ENCODE measurements at places on chromosomes 4 and X.

GRCh38 chrX:44246826-44247225 is 96.6 kb downstream of the EFHC2 start:
- no peak for DNase-seq

DNA sequence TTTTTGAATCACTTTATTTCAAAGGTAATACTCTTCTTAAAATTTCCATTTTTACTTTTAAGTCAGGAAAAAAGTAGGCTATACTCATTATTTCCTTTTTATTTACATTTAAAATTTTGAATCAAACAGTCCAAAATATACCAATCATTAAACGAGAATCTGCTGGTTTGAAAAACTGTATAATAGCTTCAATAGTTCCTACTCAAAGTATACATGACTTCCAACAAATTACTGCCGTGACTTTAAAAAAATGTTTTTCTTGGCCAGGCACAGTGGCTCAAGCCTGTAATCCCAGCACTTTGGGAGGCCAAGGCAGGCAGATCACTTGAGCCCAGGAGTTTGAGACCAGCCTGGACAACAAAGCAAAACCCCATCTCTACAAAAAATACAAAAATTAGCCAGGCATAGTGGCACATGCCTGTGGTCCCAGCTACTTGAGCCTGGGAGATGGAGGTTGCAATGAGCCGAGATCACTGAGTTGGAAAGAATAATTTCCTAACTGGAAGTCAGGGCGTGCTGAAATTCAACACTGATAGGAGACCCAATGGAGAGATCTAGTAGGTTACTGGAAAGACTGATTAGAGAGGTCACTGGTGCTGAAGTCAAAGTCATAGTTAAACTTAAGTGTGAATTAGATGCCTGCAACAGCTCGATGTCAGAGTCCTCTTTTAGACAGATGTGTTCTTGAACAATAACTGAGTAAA is 9.0 kb downstream of the KLHL8 start:
- no peak for DNase-seq

GRCh38 chr4:41613386-41613785 is 75.4 kb downstream of the LIMCH1 start:
- DNase-seq, result no peak

DNA sequence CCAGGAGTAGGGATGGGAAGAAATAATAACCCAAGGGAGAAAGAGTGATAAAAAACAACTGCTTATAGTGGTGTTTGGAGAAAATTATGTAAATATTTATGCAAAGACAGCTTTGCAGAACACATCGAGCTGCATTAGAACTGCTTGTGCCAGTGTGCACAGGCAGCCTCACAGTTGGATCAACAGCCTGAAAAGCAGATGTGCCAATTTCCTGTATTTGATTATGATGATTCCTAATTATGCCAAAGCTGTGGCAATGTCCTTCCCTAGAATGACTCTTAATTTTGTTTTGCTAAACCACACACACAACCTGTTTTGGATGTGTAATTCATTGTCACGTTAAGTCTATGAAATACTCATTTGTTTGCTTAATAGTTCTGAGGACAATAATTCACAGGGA is 30.6 kb upstream of the ANTXR2 start:
- no peak for DNase-seq

DNA sequence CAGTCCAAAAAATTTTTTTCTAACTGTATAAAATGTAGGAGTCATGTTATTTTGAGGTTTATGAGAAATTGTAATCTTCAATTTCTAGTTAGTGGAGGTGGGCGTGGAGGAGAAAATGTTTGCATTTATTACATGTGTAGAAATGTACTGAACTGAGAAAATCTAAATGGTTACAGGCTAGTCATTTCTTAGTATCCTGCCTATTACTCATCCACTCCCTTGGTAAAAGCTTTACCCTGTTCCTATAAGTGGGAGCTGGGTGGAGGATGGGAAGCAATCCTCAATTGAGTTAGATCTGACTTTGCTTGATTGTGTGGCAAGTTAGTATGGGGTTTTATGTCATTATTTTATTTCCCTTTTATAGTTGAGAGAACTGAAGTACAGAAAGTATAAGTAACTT is 73.8 kb downstream of the POLA1 start:
- DNase-seq, result no peak

DNA sequence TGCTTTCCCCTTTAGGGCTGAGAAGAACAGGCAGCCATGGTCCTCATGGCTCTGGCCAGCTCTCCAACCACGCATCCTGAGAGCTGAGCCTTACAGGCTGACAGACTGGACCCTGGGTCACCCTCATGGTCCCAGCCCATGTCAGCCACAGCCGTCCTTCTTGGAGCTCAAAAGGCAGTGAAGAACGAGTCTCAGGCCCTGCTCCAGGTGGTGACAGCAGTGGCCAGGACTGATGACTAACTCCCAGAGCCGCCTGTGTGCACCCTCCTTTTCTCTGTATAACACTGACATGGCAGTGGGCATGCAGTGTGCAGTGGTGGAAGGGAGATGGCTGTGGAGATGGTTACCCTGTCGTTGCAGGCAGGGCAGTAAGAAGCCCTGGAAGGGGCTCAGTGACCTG is 10.3 kb upstream of the DUSP9 start:
- no peak for DNase-seq

DNA sequence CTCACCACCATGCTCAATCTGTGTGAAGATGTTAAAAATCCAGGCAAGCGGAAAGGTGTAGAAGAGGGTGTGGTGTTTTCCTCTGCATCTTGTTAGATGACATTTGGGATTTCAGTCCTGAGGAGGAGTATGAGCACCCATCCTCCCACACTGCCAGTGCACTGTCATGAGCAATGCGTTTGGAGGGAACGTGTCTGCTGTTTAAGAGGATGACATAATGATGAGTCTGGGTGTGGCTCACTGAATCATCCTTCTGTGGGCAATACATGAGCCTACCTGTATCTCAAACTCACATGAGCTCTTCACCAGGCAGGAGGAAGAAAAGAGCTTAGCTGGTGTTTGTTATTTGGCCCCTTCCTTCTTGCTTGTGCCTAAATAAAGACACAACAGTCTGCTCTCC is 67.9 kb upstream of the ARX start:
- DNase-seq, result no peak

DNA sequence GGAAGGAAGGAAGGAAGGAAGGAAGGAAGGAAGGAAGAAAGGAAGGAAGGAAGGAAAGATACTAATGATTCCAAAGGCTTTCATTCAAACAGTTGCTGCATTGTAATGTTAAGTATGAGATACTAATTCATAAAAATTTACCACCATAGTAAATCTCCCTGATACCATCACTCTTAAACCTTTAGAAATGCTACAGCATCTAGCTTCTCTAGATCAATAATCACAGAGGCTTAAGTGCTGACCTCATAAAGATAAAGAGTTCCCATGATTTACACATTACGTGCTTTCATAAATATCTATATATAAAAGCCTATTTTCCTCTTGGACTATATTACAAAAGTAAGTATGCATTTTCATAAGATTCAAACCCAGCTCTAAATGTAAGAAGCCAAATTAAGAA is 36.4 kb downstream of the F9 start:
- no peak for DNase-seq

DNA sequence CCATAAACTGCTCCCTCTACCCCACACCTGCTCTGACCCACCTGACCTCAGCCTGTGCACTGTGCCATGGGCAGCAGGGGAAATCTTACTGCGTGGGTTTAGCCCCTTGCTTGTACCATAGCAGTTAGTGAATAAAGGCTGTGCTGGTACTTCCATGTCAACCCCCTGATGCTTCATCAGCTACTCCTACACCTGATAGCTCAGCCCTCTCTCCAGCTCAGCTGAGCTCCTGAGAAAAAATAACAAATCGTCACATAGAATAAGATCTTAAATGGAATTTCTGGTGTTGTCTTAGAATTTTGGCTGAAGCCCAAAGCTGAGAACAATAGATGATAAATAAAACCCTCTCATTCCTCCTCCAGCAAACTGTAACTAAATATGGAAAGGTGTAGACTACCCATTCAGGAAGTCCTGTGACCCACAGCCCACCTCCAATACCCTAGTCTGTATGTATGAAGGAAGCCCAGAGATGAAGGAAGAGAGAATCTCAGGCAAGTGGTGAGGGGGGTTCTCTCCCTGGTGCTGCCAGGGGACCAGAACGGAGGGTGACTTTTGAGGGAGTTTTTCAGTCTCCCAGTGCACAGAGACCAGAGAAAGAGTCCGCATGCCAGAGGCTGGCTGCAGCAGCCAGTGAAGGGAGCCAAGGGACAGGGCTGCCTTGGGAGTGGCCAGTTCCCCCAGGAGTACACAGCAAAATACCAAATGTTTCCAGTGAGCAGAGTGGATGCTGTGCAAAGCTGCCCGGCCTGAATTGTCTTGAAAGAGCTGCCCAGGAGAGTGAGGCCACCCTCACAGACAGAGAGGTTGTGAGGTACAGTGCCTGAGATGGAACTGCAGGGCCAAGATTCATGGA is 227.3 kb downstream of the QDPR start:
- no peak for DNase-seq

DNA sequence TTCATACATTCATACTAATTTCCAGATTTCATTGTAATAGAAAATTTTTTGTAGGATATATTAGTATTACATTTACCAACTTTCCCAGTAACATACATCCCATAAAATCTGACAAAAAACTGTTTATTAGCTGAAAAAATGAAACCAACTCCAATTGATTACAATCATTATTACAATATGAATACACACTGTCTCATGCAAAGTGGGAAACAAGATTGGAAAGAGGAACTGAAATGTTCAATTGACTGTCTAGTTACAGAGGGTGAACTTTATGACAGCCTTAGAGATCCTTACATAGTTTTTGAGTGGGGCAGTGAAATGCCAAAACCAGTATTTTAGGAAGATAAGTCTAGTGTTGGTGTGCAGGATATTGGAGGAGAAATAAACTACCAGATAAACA is 2.3 kb upstream of the AMBN start:
- DNase-seq, result no peak

DNA sequence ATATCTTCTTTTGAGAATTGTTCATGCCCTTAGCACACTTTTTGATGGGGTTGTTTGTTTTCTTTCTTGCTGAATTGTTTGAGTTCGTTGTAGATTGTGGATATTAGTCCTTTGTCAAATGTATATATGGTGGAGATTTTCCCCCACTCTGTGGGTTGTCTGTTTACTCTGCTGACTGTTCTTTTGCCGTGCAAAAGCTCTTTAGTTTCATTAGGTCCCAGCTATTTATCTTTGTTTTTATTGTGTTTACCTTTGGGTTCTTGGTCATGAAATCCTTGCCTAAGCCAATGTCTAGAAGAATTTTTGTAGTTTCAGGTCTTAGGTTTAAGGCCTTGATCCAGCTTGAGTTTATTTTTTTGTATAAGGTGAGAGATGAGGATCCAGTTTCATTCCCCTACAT is 1372.6 kb upstream of the TENM3 start:
- no peak for DNase-seq

GRCh38 chr4:183244506-183244905 is 75.6 kb downstream of the CLDN22 start:
- no peak for DNase-seq

GRCh38 chr4:127616898-127617297 is 15.9 kb upstream of the INTU start:
- DNase-seq, result no peak

GRCh38 chr4:47662975-47663374 is 174.9 kb downstream of the CORIN start:
- no peak for DNase-seq

- DNase-seq, result no peak
These were observed 61.0 kb upstream of the PRDM8 start for GRCh38 chr4:80136270-80136669.

GRCh38 chrX:118062817-118063615 is 53.6 kb downstream of the KLHL13 start:
- no peak for DNase-seq

DNA sequence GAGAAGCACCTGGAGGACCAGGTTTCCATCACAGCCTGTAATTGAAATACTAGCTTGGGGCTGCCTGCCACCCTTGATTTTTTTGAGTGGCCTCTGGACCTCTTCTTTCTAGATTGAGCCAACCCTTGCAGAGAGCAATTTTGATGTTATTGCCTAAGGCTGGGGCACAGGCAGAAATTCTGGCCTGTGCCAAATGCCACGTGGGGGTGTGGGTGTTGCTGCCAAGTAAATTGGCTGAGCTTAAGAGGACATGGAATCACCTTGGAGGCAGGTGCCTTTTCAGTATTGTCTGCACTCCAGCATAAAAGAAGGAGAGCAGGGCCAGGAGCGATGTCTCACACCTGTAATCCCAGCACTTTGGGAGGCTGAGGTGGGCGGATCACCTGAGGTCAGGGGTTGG is 286.1 kb upstream of the PRPS2 start:
- no peak for DNase-seq

DNA sequence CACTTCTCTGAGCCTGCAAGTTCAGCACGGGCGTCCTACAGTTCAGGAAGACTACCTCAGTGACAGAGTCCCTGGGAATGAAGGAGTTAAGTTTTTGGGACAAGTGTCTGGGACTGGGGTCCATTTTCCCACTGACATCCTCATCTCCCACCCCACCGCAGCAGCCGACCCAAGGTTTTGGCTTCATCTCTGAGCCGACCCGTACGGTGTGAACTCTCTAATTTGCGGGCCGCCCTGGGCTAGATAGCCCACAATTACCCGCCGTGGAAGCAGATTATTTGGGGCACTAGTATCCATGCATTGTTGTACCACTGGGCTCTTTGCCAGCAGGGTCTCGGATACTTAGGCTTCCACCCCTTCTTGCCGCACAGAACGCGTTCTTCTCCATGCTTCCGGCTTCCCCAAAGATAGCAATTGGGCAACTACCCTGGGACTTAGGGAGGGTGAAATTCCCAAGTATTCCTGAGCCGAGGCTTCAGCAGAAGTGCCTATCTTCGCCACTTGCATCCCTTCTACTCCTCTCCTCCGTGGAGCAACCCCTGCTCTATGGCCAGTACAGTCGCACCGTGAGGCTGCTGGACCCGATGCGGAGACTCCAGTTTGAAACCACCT is 2.4 kb downstream of the IL1RAPL2 start:
- no peak for DNase-seq

DNA sequence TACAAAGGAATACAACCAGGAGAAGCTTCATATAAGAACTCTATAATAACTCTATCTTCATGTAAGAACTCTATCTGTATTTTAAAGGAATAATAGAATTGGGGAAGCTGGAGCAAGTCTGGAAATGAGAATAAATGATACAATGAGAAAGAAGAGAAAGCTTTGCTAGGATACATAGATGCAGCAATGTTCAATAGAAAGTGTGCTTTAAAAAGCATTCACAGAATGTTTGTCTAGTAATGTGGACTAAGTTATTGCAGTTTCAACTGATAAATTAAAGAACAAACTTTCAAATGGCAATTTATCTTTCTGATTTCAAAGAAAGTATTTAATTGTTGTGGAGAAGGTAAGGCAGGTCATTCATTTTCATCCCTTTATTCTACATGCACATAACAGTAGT is 104.9 kb downstream of the TTC29 start:
- DNase-seq, result no peak

- DNase-seq, result no peak
These were observed 87.4 kb downstream of the CCDC160 start for GRCh38 chrX:134324359-134324758.

- DNase-seq, result no peak
These were observed 22.1 kb downstream of the PPP1R2C start for GRCh38 chrX:42755815-42756214.

GRCh38 chr4:20384456-20384855 is 132.8 kb downstream of the SLIT2 start:
- DNase-seq, result no peak

GRCh38 chrX:41382714-41383645 is 49.0 kb downstream of the DDX3X start:
- DNase-seq, result no peak

Data from stimulated activated CD4-positive, alpha-beta T cell treated with anti-CD3 and anti-CD28 coated beads, Interleukin-4, amount 100 ng/mL, for 4 hours (primary cell).